ENCODE measurements at places on chromosomes 7 and 10.

DNA sequence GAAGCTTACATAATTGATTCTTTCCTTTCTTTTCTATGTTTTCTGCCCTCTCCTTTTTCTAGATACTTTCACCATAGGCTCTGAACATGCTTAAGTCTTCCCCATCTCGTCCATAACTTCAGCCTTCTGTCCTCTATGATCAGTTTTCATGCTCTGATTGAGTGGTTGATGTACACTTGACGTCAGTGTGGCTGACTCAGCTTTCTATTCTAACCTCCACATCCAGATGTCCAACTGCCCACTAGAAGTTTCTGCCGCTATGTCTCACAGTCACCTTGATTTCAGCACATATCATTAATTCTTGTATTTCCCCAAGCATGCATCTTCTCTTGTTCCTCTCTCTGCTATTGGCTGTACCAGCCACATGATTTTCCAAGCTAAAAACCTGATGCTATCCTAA lies 15.0 kb downstream of the CDK14 start:
- no peak for DNase-seq

GRCh38 chr7:100682228-100682741 lies 8.7 kb downstream of the GNB2 start:
- DNase-seq: no peak

- DNase-seq: no peak
Observed at GRCh38 chr7:155652156-155653114, 8.0 kb downstream of the RBM33 start.

DNA sequence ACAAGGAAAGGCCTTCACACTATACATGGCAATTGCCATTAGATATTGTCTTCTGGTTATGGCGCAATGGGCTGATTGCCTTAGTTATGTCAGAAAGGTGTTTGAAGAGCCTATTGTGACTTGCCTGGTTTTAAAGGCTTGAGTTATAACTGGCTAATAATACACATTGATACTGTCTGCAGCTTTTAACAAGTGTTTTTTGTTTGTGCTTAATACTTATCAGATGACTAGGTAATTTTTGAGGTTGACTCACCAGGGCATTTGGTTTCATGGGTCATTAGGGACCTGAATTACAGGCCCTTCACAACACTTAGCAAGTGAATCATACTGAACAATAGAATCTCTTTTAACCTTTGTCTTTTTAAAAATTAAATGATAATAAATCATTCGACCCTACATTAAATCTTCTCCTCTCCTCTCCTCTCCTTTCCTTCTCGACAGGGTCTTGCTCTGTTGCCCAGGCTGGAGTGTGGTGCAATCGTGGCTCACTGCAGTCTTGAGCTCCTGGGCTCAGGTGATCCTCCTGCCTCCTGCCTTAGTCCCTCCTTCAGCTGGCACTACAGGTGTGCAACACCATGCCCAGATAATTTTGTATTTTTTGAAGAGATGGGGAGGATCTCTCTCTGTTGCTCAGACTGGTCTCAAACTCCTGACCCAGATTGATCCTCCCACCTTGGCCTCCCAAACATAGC lies 196.3 kb downstream of the JCAD start:
- DNase-seq: no peak

DNA sequence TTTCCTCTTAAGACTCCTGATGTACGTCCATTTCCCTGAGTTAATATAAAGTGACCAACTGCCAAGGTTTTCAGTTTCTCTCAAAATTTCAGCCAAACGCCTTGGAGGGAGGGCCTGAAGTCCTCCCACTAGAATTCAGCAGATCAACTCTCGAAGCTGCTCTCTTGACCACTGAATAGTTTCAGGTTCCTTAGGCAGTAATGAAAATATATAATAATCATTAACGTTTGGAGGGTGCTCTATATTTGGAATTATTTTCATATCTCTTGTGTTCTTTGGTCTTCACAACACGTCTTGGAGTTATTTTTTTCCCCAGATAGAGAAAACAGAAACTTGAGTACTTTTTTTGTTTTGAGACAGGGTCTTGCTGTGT lies 123.6 kb upstream of the SFMBT2 start:
- DNase-seq: no peak

DNA sequence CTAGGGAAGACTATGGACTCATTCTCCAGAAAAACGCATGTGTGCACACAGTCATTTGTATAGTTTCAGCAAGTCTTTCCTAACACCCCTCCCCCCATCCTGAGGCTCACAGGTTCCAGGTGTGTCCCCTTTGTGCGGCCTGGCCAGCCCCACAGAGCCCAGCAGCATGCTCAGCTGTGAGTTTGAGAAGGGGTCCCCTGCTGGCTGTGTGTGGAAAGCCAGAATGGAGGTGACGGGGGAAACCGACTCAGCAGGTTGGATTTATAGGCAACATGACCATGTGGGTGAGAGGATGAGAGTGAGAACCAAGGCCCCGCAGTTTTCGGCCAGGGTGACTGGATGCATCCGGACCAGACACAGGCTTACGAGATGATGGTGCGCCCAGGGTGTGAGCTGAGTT lies 9.9 kb downstream of the PTPRE start:
- no peak for DNase-seq

DNA sequence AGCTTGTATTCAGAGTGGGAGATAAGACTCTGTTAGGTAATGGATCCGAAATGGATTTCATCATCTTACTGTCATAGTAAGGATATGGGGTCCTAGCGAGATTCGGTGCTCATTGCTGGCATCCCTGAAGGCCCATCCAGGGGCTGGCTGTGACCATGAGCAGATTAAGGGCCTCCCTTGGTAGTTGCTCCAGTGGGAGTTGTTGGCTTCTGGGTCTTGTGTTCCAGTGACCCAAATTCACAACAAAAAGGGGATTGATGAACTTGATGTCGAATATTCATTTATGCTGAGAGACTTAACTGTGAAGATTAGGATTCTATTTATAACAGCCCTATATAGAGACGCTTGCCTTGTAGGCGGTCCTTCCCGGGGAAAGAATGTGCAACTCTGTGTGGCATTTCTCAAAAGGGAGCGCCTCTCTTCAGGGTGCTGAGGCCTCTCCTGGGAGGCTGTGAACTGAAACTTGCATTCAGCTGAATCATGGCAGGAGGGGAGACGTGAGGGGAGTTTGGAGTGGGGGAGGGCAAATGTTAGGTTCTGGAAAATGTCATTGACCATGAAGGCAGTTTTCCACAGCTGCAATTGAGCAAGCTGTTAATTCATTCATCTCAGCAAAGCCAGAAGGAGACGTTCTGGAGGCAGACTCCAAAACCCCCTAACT lies 233.1 kb upstream of the FZD8 start:
- no peak for DNase-seq

GRCh38 chr7:159211540-159212182 lies 67.0 kb upstream of the VIPR2 start:
- no peak for DNase-seq

DNA sequence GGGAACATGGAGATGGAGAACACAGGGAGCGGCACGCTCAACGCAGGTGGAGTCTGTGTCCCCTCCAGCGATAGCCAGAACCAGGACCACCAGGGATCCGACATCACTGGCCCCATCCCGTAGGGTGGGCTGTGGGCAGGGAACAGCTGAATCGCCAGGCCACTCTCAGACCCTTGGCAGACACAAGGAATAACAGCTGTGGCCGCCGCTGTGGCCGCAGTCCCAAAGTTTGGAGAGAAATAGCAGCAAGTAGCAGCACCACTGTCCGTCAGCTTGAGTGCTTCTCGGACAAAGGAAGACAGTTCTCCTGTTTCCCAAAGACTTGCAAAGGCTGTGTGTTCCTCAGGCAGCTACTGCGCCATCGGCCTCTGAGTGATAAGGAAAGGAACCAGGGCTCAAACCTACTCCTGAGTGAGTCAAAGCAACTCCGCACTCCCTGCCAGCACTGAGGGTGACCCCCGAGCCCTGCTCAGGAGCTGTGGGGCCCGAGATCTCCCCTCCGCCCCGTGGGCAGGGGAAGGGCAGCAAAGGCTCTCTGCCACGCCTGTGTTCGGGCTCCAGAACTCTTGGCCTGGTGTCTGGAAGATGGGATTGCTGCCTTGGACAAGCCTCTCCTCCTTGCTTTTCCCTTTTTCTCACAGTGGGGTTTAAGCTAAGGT lies 82.3 kb upstream of the FAM20C start:
- no peak for DNase-seq

- no peak for DNase-seq
Observed at GRCh38 chr10:108204528-108205305, 1040.2 kb upstream of the SORCS1 start.

Data from stimulated activated CD8-positive, alpha-beta memory T cell treated with anti-CD3 and anti-CD28 coated beads, Interleukin-4, amount 100 ng/mL, for 1 hour (primary cell).